ENCODE measurements at places on chromosomes 13 and 19.

- DNase-seq = no peak
Observed at GRCh38 chr13:24134757-24135156, 25.8 kb upstream of the SPATA13 start.

GRCh38 chr19:18393836-18394235 lies 3.6 kb downstream of the LRRC25 start:
- DNase-seq = no peak

DNA sequence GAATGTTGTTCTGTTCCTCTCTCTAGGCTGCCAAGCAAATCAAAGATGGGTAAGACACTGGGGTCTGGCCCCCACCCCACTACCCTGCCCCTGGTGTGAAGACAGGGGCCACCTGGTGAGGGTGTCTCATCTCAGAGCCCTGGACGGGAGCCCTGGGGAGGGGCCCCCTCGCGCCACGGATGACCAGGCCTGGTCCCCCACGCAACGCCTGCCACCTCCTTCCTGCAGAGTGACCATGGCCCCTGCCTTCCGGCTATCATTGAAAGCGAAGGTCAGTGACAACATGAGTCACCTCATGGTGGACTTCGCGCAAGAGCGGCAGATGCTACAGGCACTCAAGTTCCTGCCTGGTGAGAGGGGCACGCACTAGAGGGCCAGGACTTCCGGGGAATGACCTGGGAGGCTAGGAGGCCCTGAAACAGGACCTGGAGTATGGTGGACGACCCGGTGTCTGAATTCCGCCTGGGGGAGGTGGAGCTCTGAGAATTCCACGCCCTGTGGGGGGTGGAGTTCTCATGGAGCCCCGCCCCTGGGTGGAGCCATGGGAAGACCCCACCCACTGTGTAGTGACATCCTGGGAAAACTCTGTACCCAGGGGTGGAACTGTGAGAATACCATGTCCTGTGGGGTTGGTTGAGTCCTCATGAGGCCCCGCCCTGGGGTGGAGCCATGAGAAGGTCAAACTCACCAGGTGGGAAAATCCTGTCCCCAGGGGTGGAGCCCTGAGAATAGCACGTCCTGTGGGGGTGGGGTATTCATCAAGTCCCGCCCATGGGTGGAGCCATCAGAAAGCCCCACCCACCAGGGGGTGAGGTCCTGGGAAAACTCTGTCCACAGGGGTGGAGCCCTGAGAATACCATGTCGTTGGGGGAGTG lies 6.1 kb downstream of the FSD1 start:
- DNase-seq = no peak

DNA sequence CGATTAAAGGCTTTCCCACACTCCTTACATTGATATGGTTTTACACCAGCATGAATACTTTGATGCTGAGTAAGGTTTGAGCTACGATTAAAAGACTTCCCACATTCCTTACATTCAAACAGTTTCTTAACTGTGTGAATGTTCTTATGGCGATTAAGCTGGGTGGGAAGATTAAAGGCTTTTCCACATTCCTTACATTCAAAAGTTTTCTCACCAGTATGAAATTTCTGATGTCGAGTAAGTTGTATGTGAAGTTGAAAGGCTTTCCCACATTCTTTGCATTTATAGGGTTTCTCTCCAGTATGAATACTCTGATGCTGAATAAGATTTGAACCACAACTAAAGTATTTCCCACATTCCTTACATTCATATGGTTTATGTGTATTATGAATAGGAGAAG lies 20.0 kb downstream of the ZNF780B start:
- DNase-seq = no peak

GRCh38 chr19:46033401-46033800 lies 7.4 kb downstream of the IGFL4 start:
- no peak for DNase-seq

- no peak for DNase-seq
Observed at GRCh38 chr19:50191216-50191615, 12.2 kb upstream of the MYH14 start.

- DNase-seq = no peak
Observed at GRCh38 chr19:21314676-21315075, 14.5 kb downstream of the ZNF708 start.

GRCh38 chr13:35832551-35832950 lies 298.6 kb downstream of the DCLK1 start:
- DNase-seq = no peak

DNA sequence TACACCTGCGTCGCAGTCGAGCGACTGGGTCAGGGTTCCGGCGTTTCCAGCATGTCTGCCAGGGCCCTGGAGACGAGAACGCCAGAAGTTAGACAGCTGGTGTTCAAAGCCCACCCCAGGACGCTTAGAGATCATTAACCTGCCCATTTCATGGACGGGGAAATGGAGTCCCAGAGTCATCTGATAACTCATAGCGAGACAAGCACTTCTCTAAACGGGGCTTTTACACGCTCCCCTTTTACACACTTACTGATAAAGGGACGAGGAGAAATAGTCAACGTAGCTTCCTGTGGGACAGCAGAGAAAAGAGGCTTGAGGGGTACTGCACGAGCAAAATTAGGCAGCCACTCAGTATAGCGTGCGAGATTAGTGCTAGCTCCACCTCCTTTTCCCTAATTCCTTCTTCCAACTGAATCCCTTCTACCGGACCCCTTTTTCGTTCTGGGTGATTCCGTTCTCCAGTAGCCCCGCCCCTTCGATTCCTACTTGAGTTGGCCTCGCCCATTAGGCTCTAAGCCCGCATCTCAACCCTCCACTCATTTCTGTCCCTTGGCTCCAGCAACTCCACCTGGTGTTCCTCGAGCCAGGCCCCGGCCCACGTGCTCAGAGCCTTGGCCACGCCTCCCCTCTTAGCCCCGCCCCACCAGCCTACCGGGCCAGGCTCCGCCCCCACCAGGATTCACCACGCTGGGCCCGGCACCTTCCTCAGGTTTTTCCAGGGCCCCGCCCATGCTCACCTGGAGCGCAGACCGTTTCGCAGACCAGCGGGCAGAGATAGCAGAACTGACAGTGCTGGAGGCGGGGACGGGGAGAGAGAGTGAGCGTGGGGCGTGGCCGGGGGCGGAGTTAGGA lies 3.7 kb downstream of the HRC start:
- DNase-seq = peak; percentile 75

GRCh38 chr13:26052337-26052736 lies 521 bp upstream of the SHISA2 start:
- no peak for DNase-seq

- no peak for DNase-seq
Observed at GRCh38 chr19:3206216-3206953, 18.1 kb upstream of the CELF5 start.

DNA sequence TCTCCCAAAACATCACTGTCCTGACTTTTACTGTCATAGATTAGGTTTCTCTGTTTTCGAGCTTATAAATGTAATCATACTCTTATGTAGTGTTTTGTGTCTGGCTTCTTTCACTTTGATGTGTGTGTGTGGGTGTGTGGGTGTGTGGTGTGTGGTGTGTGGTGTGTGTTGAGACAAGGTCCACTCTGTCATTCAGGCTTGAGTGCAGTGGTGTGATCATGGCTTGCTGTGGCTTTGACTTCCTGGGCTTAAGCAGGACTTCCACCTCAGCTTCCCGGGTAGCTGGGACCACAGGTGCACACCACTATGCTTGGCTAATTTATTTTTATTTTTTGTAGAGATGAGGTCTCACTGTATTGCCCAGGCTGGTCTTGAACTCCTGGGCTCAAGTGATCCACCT lies 59.6 kb downstream of the PDS5B start:
- DNase-seq = no peak

DNA sequence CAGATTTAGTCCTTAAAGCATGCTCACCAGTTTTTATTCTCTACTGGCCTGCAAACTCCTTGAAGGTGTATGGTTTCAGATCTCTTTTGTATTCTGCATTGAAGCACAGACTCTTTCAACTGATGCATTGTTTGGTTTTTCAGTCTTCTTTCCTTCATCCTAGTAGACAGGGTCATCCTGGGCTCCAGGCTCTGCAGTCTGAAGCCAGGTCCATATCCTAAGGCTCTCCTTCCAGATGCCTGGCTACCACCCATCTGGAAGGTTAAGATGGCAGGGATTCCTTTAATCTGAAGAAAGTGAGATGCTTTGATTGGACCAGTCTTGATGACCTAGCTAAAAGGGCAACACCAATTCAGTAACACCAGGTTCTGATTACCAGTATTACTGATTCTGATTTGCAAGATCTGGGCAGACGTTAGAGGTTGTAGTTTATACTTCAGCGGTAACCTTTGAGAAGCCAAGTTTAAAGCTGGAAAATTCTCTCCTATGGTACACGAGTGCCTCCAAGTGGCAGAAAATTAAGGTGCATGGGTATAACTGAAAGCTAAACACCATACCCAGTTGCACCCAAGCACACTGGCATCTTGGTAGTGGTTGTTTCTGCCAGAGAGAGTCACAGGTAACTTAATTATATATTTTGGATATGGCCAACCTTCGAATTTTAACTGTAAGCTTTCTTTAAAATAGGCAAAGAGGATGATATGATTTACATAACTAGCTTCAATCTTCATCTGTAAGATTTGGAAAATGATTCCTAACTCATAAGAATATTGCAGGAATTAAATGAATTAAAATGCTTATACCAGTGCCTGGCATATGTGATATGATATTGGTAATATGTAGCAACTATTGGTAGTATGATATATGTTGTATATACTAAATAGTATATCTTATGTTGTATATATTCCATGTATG lies 1651.9 kb upstream of the MIR17HG start:
- no peak for DNase-seq

GRCh38 chr13:95955255-95955654 lies 97.9 kb downstream of the UGGT2 start:
- DNase-seq = no peak

DNA sequence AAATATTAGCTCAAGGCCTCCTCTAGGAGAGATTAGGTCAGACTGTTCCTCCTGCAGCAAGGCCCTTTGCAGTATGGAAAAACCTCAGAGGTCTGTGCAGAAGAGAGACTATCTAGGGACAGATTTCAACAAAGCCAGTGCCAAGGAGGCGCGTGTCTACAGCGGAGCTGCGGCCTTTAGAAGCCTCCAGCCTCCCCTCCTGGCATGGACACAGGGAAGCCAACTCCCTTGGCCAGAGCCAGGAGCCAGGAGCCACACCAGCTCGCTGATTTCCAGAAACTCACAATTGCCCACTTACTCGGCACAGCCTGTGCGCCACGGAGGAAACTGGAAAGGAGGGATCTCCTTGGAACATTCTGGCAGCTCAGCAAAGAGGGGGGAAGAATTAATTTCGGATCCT lies 63.4 kb downstream of the INSR start:
- DNase-seq = no peak

DNA sequence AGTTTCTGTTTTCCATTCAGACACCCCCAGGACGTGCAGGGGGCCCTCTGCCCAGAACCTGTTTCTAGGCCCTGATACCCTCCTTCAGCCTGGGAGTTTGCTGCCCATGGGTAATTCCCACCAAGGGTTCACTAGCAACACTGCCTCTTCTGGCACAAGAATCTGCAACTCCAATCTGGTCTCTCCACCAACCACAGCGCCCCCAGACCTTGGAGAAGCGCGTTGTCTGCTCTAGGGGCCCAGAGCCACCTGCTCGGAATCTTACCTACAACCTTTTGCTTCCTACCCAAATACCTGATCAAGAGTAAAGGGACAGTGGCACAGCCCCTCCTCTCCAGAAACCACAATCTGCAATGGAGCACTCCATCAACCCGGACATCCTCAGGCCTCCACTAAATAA lies 763 bp downstream of the ZNF180 start:
- DNase-seq = no peak

DNA sequence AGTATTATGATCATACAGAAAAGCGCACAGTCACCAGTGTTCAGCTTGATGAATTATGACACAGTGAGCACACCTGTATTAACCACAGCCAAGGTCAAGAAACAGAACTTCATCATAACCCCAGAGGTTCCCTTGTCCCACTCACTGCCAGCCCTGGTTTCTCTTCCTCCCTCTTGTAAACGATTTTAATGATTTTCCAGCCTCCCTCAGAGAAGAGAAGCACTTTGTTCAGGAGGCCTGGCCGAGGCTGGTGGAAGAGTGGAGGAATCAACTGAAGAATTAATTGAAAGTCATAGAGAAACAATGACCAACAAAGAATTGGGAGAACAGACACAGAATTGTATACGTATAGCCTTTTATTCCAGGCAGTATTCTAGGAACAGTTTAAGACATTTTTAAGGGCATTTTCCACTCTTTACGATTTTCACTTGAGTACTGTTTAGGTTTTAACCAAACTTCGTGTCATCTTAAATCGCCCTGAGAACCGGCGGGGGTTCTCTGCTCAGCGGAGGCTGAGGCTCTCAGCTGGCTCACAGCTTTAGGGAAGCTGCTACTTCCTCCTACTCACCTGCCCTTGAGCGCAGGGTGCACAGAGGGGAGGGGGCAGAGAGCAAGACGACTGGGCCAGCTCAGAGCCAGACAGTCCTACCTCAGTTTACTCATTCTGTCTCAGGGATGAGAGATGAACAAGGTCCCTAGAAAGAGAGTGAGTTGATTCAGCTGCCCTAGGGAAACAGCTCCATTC lies 108.6 kb downstream of the AKAP11 start:
- DNase-seq = no peak

- DNase-seq = peak; percentile 96
Observed at GRCh38 chr19:44051650-44052402, at the start of gene ZNF223. ZNF223 (plus strand) TSS chr19:44052036; CDS start chr19:44055177, 3,141 bp downstream.

- no peak for DNase-seq
Observed at GRCh38 chr19:53907690-53908089, 1.4 kb upstream of the CACNG7 start.

DNA sequence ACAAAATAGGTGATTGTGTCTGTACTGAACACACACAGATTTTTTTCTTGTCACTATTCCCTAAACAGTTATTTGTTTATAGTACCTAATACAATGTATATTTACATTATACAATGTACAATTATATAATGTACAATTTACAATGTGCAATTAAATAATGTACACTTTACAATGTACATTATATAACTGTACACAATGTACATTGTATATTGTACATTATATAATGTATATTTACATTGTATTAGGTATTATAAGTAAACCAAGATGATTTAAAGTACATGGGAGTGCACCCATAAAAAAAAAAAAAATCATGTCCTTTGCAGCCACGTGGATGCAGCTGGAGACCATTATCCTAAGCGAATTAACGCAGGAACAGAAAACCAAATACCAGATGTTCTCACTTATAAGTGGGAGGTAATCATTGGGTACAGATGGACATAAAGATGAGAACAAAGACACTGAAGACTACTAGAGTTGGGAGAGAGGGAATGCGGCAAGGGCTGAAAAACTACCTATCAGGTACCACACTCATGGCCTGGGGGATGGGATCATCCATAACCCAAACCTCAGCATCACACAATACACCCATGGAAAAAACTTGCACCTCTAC lies 68.1 kb downstream of the ABCC4 start:
- no peak for DNase-seq

GRCh38 chr13:79485014-79485811 lies 4.3 kb downstream of the NDFIP2 start:
- no peak for DNase-seq

- no peak for DNase-seq
Observed at GRCh38 chr13:34847766-34848165, 94.3 kb upstream of the NBEA start.

DNA sequence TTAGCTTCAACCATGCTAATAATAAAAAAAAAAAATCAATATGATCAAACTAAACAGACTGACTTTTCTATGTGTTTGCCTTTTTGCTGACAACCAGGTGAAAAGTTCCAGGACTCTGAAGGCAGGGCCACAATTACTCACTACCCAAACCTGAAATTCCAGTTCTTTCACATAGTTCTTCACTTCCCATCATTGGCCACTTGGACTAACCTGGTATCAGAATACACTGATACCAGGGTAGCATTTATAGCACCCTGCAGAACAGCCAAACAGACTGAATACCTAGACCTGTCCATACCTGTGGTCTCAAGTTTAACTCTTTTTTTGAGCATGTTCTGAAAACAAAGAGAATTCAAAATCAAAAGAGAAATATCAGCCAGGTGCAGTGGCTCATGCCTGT lies 25.1 kb downstream of the ELF1 start:
- DNase-seq = no peak

All from sciatic nerve (tissue), 2 donors.